ENCODE measurements at places on chromosomes 1 and 21. TPM values are rescaled to one million over a fixed set of nuclear protein-coding genes. Genes with fewer than 3 reads are reported as not detected.

MYOM3 gene
- total RNA-seq: 6.7 TPM

TMEM52 gene
- 1.4 TPM for total RNA-seq

CLDN17 gene
- total RNA-seq: not detected

HTR6 gene
- total RNA-seq: 0.18 TPM

KLHDC8A gene
- 0.75 TPM for total RNA-seq

OR14I1 gene
- total RNA-seq: not detected

CDA gene
- 32.9 TPM for total RNA-seq

SH3BGRL3 gene
- total RNA-seq: 153 TPM

LRRC8D gene
- 33.7 TPM for total RNA-seq

CFAP141 gene
- total RNA-seq: not detected

TMEM79 gene
- 7.5 TPM for total RNA-seq

FCRL6 gene
- total RNA-seq: not detected

BTG3 gene
- 26.0 TPM for total RNA-seq

CRYZL1 gene
- 12.2 TPM for total RNA-seq

HSD11B1 gene
- 0.47 TPM for total RNA-seq

BCAN gene
- 0.13 TPM for total RNA-seq

SH3D21 gene
- 2.1 TPM for total RNA-seq

CFHR3 gene
- total RNA-seq: 0.16 TPM

CNIH3 gene
- 0.66 TPM for total RNA-seq

CSMD2 gene
- not detected for total RNA-seq

FAM163A gene
- total RNA-seq: not detected

OR2M3 gene
- total RNA-seq: not detected

TNFAIP8L2 gene
- not detected for total RNA-seq

C2CD4D gene
- not detected for total RNA-seq

RNU1-1 gene
- 30.4 TPM for total RNA-seq

GBP6 gene
- total RNA-seq: not detected

RBM34 gene
- total RNA-seq: 66.3 TPM

NBPF10 gene
- total RNA-seq: 1.1 TPM

SPATA21 gene
- 0.06 TPM for total RNA-seq

SELENBP1 gene
- total RNA-seq: 7.5 TPM

TSTD1 gene
- total RNA-seq: 0.44 TPM

PRRC2C gene
- total RNA-seq: 71.0 TPM

CDCA8 gene
- 53.1 TPM for total RNA-seq

UQCRHL gene
- 6.2 TPM for total RNA-seq

OR2T33 gene
- not detected for total RNA-seq

HSPA6 gene
- total RNA-seq: 1.4 TPM

NUP210L gene
- not detected for total RNA-seq

LENEP gene
- not detected for total RNA-seq

EXOC8 gene
- total RNA-seq: 8.7 TPM

CHIA gene
- not detected for total RNA-seq

RGS4 gene
- not detected for total RNA-seq

FCRL1 gene
- not detected for total RNA-seq

FCER1G gene
- total RNA-seq: 0.28 TPM

MMEL1 gene
- total RNA-seq: not detected

C1orf116 gene
- total RNA-seq: 6.9 TPM

KCNJ6 gene
- total RNA-seq: 4.3 TPM

CEP170 gene
- total RNA-seq: 25.5 TPM

POGZ gene
- 20.9 TPM for total RNA-seq

NEXN gene
- 6.1 TPM for total RNA-seq

S100A14 gene
- 0.67 TPM for total RNA-seq

KRTAP7-1 gene
- total RNA-seq: not detected

PLCH2 gene
- total RNA-seq: 0.24 TPM

B3GALT5 gene
- total RNA-seq: 0.20 TPM

LPAR3 gene
- total RNA-seq: 0.37 TPM

GBP5 gene
- not detected for total RNA-seq

TDRD10 gene
- not detected for total RNA-seq
